Amygdala (tissue), 56 donors: ENCODE measurements at places on chromosomes 4 and X.

- DNase-seq: no peak
Measured at GRCh38 chr4:26116057-26116456, 202.0 kb downstream of the SMIM20 start.

DNA sequence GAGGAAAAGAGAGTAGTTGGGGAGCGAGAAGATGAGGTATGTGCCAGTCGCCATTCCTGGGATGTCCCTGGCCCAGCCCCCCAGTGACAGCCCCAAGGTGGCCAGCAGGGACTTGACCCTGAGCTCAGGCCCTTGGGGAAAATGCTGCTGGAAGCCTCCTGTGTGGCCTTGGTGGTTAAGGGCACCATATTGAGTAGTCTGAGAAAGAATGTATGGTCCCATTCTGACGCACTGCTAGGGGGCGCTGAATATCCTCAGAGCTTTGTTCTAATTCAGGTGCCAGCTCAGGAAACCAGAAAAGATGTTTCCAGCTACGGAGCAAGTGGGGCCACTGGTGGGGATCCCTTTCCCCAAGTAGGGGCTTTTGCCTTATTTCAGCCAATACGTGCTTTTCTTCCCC is 14.0 kb upstream of the UBA6 start:
- DNase-seq: no peak

- DNase-seq: no peak
Measured at GRCh38 chrX:14997271-14997670, 124.0 kb downstream of the MOSPD2 start.

DNA sequence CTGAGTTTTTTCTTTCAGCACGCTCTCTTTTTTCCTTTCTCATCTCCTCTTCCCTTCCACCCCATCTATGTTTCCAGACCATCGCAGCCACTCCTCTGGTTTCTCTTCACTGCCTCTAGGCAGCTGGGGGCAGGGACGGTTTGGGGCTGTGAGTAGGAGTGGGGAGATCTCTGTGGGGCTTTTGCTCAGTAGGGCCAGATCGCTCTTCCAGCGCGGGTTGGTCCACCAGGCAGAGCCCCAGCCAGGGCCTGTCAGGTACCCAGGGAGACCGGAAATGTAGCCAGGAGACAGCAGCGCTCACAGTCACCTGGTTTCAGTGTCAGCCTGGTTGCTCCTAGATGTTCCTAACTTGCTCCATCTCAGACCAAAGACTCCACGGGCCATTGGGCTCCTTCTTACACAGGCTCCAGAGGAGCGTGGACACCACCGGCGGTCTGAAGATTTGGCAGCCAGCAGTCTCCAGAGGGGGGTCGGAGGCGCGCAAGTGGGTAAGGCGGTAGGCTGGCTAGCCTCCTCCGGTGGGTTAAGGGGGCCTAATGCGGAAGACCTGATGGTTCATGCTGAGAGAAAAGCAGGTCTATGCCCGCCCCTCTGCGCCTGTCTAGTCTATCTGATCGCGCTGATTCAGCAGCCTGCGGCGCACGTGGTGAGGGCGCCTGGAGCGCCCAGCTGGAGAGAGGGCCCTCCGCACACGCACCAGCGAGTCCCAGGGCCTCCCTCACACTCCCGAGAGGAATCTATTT is 1.8 kb downstream of the FGF5 start:
- no peak for DNase-seq

GRCh38 chr4:1531683-1532548 is 125.7 kb upstream of the NKX1-1 start:
- no peak for DNase-seq

DNA sequence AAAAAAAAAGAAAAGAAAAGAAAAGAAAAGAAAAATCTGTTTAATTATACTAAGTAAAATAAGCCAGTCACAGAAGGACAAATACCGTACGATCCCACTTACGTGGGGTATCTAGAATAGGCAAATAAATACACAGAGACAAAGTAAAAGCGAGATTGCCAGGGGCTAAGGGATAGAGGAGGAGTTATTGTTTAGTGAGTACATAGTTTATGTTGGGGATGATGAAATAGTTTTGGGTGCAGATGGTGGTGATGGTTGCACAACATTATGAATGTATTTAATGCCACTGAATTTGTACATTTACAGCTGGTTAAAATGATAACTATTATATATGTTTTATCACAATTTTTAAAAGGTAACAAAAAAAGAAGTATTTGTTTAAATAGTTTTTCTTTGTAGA is 7.1 kb downstream of the CA5B start:
- no peak for DNase-seq
